ENCODE measurements at places on chromosomes 1 and 21. TPM values are rescaled to one million over a fixed set of nuclear protein-coding genes. Genes with fewer than 3 reads are reported as not detected.

The ZBTB18 gene
- 6.8 TPM for total RNA-seq

The CYP2J2 gene
- not detected for total RNA-seq

The TRAF3IP3 gene
- not detected for total RNA-seq

The SASS6 gene
- total RNA-seq = 4.9 TPM

The CFAP57 gene
- total RNA-seq = 1.5 TPM

The OR10J1 gene
- total RNA-seq = not detected

The SELE gene
- total RNA-seq = not detected

The FCGR3A gene
- not detected for total RNA-seq

The RAB25 gene
- not detected for total RNA-seq

The DYNLT4 gene
- total RNA-seq = not detected

The LIPI gene
- total RNA-seq = not detected

The FHAD1 gene
- 0.33 TPM for total RNA-seq

The PIGV gene
- total RNA-seq = 10.5 TPM

The GBP5 gene
- 4.6 TPM for total RNA-seq

The DMBX1 gene
- total RNA-seq = not detected

The LYPD8 gene
- not detected for total RNA-seq

The GBP2 gene
- total RNA-seq = 2.2 TPM

The UBE2U gene
- total RNA-seq = not detected

The CADM3 gene
- not detected for total RNA-seq

The BATF3 gene
- 3.2 TPM for total RNA-seq

The GNAT2 gene
- not detected for total RNA-seq

The PYHIN1 gene
- total RNA-seq = not detected

The SFT2D2 gene
- total RNA-seq = 11.1 TPM

The CXADR gene
- total RNA-seq = 0.12 TPM

The AADACL4 gene
- total RNA-seq = not detected

The MRPS15 gene
- 104 TPM for total RNA-seq

The BTBD8 gene
- total RNA-seq = 0.15 TPM

The ATP1A4 gene
- not detected for total RNA-seq

The MAP1LC3C gene
- total RNA-seq = 3.3 TPM

The KRTAP23-1 gene
- total RNA-seq = not detected

The CELA2B gene
- not detected for total RNA-seq

The SPRR2G gene
- total RNA-seq = not detected

The TSPEAR gene
- total RNA-seq = not detected

The ADCY10 gene
- total RNA-seq = not detected

The LAMC1 gene
- 59.6 TPM for total RNA-seq

The CSMD2 gene
- total RNA-seq = not detected

The KLHDC7A gene
- total RNA-seq = 0.95 TPM

The FNDC10 gene
- 8.7 TPM for total RNA-seq

The GJA8 gene
- not detected for total RNA-seq

The SLAMF9 gene
- total RNA-seq = not detected

Data from MG63 (cell line).